ENCODE measurements at places on chromosomes 2 and 18.
A peak's percentile ranks its signal among the peaks of the same experiment; 100 is the strongest.

GRCh38 chr18:13382366-13382953 lies 163.9 kb downstream of the LDLRAD4 start:
- peak; percentile 80 for DNase-seq

GRCh38 chr2:43478412-43479086 lies 117.3 kb downstream of the THADA start:
- no peak for DNase-seq

DNA sequence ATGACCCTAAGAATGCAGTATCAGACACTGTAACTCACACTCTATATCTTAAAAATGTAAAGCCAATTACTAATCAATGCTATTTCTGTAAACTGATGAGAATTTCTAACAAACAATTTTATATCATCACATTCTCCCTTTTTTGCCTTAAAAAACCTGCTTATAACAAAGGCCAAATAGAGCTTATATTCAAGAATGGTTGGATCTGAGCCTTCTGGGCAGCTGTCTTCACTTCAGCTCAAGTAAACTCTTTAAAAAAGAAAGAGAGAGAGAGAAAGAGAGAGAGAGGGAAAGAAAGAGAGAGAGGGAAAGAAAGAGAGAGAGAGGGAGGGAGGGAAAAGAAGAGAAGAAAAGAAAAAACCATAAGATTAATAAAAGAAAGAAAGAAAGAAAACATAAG lies 231.8 kb downstream of the KCNE4 start:
- DNase-seq: no peak

DNA sequence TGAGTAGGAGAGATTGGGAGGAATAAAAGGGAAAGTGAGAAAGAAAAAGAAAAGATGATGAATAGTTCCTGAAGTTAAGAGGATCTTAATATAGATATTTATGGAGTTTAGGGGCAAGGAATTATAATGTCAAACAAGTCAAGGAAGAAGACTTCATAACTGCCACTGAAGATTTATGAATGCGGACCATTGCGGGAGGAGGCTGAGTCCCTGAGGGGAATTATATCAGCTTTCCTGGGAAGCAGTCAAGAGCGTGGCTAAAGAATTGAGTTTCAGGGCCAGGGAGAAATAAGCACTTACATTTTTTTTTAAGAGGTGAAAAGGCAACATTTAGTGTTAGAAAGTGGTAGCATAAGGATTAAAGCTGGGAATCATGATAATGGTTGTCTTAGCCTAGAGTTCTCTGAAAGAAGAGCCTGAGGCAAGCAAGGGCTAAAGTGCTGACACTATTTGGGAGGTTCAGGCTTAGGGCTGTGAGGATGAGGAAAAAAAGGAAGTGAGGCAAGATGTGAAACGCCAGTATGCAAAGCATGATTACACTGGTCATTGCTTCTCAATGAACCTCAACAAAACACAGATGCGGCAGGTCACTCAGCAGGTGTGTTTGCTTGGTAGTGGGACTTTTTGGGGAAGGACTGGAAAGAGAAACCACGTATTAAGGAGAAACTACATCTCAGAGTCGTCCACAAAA lies 217.1 kb downstream of the SLC4A3 start:
- DNase-seq: no peak

- DNase-seq: no peak
These were observed 68.1 kb downstream of the OLA1 start for GRCh38 chr2:174180165-174180724.

- no peak for DNase-seq
These were observed 32.5 kb upstream of the ARL5A start for GRCh38 chr2:151860613-151861146.

- no peak for DNase-seq
These were observed 46.2 kb upstream of the SNTG2 start for GRCh38 chr2:904246-905024.

DNA sequence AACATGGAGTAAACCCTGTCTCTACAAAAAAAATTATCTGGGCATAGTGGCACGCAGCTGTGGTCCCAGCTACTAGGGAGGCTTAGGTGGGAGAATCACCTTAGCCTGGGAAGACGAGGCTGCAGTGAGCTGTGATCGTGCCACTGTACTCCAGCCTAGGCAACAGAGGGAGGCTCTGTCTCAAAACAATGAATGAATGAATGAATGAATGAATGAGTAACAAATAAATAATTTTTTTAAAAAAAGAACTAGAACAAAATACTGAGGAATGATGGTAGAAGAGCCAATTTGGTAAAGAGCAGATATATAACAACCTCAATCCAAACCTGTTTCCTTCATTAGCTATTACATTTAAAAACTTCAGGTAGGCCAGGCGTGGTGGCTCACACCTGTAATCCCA lies 60.1 kb downstream of the STRN start:
- no peak for DNase-seq

- no peak for DNase-seq
These were observed 26.2 kb downstream of the UNC50 start for GRCh38 chr2:98634406-98635092.

DNA sequence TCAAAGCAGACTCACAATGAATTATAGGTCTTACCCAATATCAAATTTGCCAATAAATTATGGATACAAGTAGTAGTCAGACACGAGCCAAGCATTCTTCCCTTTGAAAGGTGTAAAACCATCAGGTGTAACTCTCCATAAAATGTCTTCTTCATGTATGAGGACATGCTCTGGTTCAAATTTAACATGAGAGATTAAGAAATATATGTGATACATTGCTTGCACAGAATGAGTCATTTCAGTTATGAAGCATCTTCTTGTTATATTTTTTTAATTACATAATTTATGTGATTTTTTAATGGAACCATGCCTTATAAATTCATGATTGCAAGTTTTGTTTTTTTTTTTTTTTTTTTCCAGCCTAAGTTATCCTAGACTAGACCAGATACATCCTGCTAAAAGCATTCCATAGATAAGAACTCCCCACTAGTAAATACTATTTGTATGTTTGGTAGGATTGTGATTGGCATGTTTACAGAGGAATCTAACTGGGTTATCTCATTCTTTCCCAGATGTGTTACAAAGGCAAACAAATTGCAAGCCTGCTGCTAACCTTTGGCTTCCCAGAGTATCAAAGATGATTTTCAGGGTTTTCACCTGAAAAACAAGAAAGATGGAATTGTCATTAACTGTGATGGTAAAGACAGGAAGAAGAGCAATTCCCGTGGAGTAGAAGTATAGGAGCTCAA lies 621.9 kb downstream of the XIRP2 start:
- no peak for DNase-seq

DNA sequence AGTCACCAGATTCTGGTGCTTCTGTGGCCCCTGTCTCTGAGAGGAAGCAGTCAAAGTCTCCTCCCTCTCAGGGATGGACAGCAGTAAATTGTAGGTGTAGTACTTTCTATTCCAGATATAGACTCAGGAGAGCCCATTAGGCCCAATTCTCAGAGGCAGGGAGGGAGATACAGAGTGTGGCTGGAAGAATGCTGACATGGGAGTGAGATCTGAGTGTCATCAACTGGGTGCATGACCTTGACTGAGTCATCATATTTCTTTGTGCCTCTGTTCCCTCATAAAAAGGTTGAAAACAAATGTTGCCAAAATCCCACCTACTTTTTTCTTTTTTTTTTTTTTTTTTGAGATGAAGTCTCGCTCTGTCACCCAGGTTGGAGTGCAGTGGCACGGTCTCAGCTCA lies 506.1 kb downstream of the BCL11A start:
- DNase-seq: no peak

GRCh38 chr2:29114586-29114945 lies 649 bp upstream of the CLIP4 start:
- no peak for DNase-seq

GRCh38 chr2:220891405-220891804 lies 680.7 kb downstream of the EPHA4 start:
- peak; percentile 70 for DNase-seq

GRCh38 chr2:226023946-226024345 lies 624.4 kb downstream of the NYAP2 start:
- no peak for DNase-seq

GRCh38 chr2:36650031-36650829 lies 46.3 kb upstream of the VIT start:
- peak; percentile 73 for DNase-seq

- peak; percentile 67 for DNase-seq
These were observed 4.7 kb upstream of the CFAP65 start for GRCh38 chr2:219045937-219046550.

- DNase-seq: no peak
These were observed 154.3 kb downstream of the TCF4 start for GRCh38 chr18:55433648-55434047.

- peak; percentile 9 for DNase-seq
These were observed 6.3 kb downstream of the MEX3C start for GRCh38 chr18:51191128-51191717.

DNA sequence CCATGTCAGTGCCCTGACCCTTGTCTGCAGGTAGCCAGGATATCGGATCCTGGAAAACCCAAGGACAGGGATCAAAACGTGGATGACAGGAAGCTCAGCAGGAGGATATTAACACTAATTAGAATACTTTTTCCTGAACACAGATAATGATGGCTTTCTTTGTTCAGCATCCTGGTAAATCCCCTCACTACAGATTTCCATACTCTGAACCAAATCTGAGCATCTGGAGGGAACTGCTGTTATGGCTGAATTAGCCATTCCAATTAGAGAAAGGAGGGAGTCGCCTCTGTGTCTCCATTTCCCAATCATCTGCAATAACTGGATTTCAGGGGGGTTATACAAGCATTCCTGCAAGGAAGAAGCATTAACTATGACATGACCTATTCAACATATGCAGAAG lies 24.4 kb downstream of the CXCR4 start:
- no peak for DNase-seq

- DNase-seq: no peak
These were observed 10.9 kb downstream of the SERPINB5 start for GRCh38 chr18:63487676-63488075.

DNA sequence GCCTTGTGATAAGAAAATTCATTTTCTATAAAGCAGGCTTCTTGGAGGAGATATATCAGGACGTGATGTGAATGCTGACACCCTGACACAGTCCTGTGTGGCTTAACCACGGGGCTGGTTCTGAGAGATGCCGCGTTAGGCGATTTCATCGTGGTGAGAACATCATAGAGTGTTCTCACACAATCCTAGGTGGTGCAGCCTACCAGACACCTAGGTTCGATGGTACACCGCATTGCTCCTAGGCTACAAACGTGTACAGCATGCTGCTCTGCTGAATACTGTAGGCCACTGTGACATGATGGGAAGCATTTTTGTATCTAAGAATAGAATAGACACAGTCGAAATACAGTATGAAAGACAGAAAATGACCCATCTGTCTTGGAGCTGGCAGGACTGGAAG lies 82.5 kb downstream of the TNFRSF11A start:
- DNase-seq: no peak

GRCh38 chr2:125167820-125168219 lies 1142.7 kb downstream of the CNTNAP5 start:
- no peak for DNase-seq

- no peak for DNase-seq
These were observed 174.1 kb downstream of the LRATD1 start for GRCh38 chr2:14806613-14807012.

DNA sequence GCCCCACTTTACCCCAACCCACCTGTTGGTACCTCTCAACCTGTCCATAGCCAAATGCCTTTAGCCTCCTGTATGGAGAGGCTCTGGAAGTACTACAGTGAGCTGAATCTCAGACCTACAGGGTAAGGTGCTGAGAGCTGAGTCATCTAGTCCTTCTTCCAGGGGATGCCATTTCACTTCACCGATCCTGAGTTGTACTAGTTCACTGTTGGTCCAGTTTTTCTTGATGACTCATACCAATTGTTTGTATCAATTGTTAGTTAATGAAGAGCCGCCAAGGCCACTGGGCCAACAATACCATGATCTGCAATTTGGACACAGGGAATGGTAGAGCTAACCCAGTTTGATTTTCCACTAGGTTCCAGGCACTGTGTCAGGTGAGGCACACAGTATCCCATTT lies 257.0 kb downstream of the CLIP4 start:
- no peak for DNase-seq

DNA sequence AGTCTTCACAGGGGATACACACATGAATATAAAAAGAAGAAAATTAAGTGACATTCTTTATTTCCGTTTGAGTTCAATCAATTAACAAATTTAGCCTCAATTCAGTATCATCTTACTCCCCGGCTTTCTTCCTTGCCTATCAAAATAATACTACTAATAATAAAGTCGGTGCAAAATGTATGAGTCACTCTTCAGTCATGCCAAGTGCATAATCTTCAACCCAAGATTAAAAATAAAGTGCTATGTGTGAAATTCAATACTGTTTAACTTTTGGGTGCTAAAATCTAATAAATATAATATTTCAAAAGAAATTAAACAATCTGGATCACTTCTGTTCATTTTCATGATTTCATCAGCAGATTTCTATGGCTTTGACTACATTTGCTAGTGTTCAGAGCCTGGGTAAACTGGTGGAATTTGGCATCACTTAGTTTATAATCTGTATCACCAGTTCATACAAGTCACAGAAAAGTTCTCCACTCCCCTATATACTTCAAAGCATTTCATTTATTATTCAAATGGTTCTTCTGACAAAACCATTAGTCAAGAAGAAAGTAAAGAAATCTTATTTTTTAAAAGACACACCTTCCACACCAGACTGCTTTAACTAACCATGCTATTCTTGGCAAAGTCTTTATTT lies 183.6 kb downstream of the THADA start:
- DNase-seq: no peak

DNA sequence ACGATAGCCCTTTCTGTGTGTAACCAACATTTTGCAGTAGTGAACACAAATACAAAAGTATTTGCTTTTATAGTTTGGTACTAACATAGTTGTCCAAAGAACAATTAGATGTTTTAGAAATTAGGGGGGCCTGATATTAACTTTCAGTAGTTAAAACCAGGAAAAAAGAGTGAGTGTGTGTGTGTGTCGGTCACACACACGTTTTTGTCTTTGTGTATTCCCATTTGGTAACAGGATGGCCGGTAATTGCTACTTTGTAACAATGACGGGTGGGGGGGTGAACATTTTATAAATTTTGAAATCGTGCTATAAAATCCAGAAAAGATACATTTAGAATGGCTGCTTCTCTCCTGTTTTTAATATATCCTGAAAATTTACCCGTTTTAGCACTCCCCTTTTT lies 1.5 kb downstream of the PPIG start:
- no peak for DNase-seq

DNA sequence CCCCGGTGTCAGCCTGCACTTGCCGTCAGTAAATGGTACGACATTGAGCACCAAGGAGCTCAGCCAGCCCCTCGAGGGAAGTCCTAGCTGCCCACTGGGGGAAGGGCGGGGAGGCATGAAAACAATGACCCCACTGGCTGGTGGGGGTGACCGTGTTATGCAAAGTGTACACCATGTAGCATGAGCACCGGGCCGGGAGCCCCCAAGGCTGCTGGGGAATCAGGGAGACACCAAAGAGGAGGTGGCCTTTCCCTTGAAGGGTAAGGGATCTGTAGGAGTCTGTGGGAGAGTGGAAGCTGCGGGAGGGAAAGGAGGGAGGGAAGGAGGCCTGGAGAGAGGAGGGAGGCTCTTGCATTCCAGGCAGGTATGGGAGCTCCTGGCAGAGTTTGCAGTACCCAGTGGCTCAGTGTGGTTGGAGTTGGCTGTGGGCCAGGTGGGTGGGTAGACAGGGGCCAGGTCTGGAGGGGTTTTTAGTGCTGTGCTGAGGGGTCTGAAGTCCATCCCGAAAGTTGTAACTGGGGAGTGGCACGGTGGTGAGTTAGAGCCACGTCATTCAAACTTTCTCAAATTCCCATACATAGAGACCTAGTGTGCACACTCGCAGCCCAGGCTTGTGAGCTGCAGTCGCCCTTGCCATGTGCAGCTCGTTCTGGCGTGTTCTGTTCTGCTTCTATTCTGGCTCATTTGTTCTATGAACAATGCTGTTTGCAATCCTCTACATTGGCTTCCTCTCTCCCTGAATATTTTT lies 22.4 kb downstream of the RRM2 start:
- DNase-seq: no peak
